ENCODE measurements at places on chromosomes 4 and X. TPM values are rescaled to one million over a fixed set of nuclear protein-coding genes. Genes with fewer than 3 reads are reported as not detected.

The UGT2B15 gene
- not detected for total RNA-seq

The SUPT20HL2 gene
- not detected for total RNA-seq

The SERTM2 gene
- total RNA-seq = not detected

The RHOXF2 gene
- not detected for total RNA-seq

The MPC1L gene
- not detected for total RNA-seq

The NEXMIF gene
- total RNA-seq = not detected

The PDE6B gene
- total RNA-seq = 3.2 TPM

The CXCL10 gene
- 0.09 TPM for total RNA-seq

The PCDH19 gene
- 0.47 TPM for total RNA-seq

The DOK7 gene
- not detected for total RNA-seq

The IL3RA gene
- total RNA-seq = 13.1 TPM

The NIPAL1 gene
- total RNA-seq = 1.4 TPM

The AMTN gene
- total RNA-seq = 0.09 TPM

The RAP1GDS1 gene
- 55.4 TPM for total RNA-seq

The SHOX gene
- total RNA-seq = not detected

The DTHD1 gene
- total RNA-seq = not detected

The HS3ST1 gene
- 0.56 TPM for total RNA-seq

The DUSP21 gene
- not detected for total RNA-seq

Measured in endothelial cell of coronary artery (primary cell).